ENCODE measurements at places on chromosomes 1 and 21.

DNA sequence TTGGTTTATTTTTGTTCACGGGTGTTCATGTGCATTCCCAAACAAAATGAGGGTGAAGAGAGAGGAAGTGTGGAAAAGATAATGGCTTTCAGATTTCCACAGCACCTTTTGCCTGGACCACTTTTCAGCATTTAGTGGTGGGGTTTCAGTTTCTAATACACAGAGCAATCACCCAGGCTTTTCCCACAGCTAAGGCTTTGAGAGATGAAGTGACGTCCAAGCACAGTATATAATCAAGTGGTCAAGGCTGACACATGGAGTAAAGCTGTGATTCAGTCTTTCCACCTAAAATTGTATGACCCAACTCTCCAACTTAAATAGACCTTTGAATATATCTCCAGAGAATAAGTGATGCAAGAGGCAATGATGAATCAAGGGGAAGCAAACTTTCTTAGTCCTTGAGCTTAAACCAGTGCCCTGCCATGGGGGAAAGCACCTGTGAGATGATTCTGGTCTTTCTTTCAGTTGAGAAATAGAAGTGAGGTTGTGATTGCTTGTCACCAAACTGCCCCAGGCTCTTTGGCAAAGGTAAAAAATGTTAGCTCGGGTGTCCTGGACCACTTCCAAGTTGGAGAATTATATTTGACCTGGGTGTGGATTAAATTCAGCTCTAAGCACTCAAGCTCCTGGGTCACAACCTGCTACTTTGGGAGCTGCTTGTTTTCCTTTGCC, 2.4 kb upstream of the PIK3R3 start:
- H3K4me1 ChIP-seq = peaks cover 16% of the 10 kb centered on the region
- DNase-seq = no peak
- H3K27me3 ChIP-seq = peaks cover 24% of the 10 kb centered on the region
- no peak overlapping the region for H3K27ac ChIP-seq

- no peak for DNase-seq
- H3K4me3 ChIP-seq = no peak overlapping the region
- no peaks in the 10 kb centered on the region for H3K27me3 ChIP-seq
- no peak overlapping the region for H3K27ac ChIP-seq
Observed at GRCh38 chr1:31830511-31830910, 14.7 kb upstream of the SPOCD1 start.

DNA sequence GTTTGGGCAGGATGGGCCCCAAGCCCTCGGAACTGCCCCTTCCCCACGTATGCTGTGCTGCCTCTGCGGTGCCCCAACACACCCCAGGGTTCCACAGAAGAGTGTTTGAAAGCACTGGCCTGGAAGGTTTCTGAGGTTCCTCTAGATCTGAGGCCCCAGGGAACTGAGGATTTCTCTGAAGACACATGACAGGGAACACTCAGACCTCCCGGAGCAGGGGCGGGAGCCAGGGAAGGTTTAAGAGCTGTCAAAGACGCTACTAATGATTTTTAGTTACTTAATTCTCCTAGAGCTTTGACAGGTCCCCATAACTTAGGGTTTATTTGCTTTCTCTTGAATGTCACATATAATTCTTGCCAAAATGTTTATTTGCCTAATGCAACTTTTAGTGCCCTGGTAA, 212.3 kb upstream of the GRIK3 start:
- no peaks in the 10 kb centered on the region for H3K36me3 ChIP-seq

- H3K27me3 ChIP-seq = no peaks in the 10 kb centered on the region
- DNase-seq = no peak
- H3K36me3 ChIP-seq = no peaks in the 10 kb centered on the region
- no peaks in the 10 kb centered on the region for H3K4me1 ChIP-seq
- H3K4me3 ChIP-seq = no peak overlapping the region
Observed at GRCh38 chr1:67988066-67988465, 62.4 kb downstream of the DIRAS3 start.

- DNase-seq = no peak
- H3K4me3 ChIP-seq = peak overlapping the region; percentile 7
- H3K4me1 ChIP-seq = peaks cover 22% of the 10 kb centered on the region
- peak overlapping the region; percentile 52 for H3K27ac ChIP-seq
- H3K27me3 ChIP-seq = no peaks in the 10 kb centered on the region
- H3K36me3 ChIP-seq = no peaks in the 10 kb centered on the region
Observed at GRCh38 chr1:234925440-234926263, 203.0 kb downstream of the TOMM20 start.

GRCh38 chr1:180898441-180899219, 14.1 kb upstream of the KIAA1614 start:
- no peak overlapping the region for H3K4me3 ChIP-seq
- no peaks in the 10 kb centered on the region for H3K27me3 ChIP-seq
- no peaks in the 10 kb centered on the region for H3K36me3 ChIP-seq
- DNase-seq = no peak
- H3K27ac ChIP-seq = no peak overlapping the region

DNA sequence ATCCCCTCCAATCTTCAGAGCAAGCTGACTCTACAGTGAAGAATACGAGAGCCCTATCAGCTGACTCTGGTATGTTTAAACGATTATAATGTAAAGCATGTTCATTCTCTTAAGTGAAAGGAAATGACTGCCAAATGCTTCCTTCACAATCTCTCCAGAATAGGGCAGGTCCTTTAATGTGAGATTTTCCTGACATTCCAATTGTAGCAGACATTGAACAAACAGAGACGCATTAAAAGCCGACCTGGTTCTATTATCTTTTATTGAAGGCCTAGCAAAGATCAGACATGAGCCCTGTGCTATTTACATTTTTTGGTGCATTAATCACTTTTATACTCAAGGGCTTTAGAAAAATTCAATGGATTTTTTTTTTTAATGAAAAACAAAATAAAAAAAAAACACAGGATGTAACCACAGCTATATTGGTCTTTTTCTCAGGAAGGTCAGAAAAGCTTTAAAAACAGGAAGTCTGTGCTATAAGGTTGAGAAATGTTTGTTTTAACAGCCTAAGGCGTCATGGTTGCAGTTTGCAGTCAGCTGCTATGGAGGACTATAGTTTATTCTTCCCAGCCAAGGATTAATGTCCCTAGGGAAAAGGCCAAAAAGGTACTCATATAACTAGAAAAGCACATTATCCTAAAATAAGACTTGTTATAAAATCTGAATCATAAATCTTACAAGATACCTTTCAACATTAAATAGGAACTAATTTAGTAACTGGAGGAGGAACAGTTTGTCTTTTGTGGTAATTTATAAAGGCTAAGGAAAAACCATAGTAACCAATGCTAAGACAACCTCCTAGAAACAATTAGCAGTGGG, 104.8 kb downstream of the RERE start:
- peaks cover 11% of the 10 kb centered on the region for H3K4me1 ChIP-seq
- no peaks in the 10 kb centered on the region for H3K27me3 ChIP-seq
- H3K4me3 ChIP-seq = no peak overlapping the region
- no peak overlapping the region for H3K27ac ChIP-seq
- H3K36me3 ChIP-seq = no peaks in the 10 kb centered on the region
- DNase-seq = no peak
